Body of pancreas (tissue), 4 donors: ENCODE measurements at places on chromosomes 12 and 14. TPM values are rescaled to one million over a fixed set of nuclear protein-coding genes. Genes with fewer than 3 reads are reported as not detected.

DNA sequence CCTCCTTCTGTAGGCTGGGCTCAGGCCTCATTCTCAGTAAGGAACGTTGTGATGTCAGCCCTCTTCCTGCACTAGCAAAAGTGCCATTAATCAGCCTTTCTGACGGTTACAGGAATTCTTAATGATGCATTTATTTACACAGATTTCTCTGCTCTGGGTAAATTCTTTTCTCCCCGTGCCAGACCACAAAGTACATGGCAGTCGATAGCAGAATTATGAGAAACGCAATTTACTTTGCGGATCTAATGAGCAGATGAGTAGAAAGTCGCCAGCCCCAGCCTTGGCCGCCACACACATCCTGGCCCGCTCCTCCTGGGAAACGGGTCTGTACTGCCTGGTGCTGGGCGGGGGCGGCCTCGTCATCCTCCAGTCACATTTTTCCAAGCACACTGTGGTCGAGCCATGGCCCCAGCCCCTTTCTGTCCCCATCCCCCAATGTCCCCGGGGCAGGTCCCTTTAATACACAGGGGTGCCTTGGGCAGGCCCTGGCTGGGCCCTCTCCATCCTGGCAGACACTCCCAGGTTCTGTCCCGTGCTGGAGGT lies 25.9 kb downstream of the NOC4L start:
- DNase-seq = no peak

Gene TEP1
- total RNA-seq = 32.3 TPM

Gene ACACB
- total RNA-seq = 358 TPM

Gene IKZF4
- 7.6 TPM for total RNA-seq

DNA sequence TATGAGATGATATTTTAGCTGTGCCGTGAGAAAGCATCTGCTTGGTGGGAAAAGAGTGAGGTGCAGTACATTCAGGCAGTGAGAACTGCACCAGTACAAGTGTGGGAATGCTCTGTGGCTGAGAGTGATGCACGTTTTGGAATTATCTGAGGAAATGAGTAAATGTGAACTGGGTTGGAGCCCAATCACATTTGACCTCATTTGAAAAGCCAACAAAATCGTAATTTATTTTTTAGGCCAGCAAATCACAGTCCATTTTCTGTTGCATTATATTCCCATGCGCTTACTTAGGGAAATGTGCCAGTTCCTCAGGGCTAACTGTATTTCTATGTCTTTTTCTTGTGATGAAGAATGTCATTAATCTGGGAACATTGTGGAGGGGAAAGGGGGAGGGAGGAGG lies 77.3 kb downstream of the SNAPC1 start:
- DNase-seq = no peak

Gene OR6C4
- total RNA-seq = not detected

- DNase-seq = peak; percentile 69
Observed at GRCh38 chr12:106956048-106956578, 406 bp downstream of the TMEM263 start.

DNA sequence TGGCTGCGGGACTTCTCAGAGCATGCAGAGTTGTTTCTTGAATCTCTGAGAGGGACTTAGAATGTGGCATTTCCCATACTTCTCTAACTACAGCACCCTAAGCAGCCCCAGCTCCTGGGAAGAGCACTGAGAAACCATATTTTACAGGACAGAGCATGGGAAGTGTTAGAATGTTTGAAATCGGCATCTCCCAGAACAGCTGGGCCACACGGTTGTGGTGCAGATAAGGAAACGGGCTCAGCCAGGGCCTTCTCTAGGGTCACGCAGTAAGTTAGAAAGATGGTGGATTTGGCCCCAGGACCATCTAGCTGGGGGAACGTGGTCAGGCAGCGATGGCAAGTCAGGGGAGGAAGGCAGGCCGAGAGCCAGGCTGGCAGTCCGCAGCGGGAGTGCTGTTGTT lies 10.5 kb upstream of the HHIPL1 start:
- no peak for DNase-seq

DNA sequence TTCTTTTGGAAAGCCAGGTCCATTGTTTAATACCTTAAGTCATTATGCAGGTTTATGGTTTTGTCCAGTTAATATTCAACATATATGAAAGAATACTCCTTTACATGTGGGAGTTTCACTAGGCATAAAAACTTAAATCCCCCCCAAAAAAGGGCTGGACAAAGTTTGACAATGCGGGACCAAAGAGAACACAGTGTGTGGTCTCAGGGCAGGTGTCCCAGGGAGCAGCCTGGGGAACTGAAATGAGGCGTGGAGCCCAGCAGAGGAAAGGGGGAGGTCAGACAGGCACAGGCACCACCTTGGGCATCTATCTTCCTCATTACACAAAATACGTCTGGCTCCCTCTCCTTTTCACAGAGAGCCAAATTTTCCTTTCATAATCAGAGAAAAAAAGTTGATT lies 22.5 kb downstream of the PKP2 start:
- no peak for DNase-seq

GRCh38 chr12:56255671-56256070 lies 2.5 kb downstream of the ANKRD52 start:
- no peak for DNase-seq

GRCh38 chr12:75489613-75490210 lies 9.2 kb downstream of the GLIPR1 start:
- no peak for DNase-seq

DNA sequence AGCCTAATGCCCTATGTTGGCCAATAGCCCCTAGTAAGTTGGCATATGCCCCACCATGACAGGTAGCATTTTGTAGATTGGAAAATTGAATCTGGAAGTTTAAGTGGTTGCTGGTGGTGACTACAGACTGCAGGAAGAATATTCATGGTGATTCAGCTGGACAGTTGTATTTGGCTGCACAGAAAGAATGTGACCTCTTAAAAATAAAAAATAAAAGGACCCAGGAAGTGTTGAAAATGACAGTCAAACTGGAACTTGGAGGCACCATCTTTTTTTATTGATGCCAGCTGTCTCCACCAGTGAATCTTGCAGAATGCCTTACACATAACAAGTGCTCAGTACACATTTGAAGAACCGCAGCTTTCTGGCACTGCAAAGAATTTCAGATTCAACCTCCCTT lies 73.9 kb downstream of the PRMT8 start:
- DNase-seq = no peak

DNA sequence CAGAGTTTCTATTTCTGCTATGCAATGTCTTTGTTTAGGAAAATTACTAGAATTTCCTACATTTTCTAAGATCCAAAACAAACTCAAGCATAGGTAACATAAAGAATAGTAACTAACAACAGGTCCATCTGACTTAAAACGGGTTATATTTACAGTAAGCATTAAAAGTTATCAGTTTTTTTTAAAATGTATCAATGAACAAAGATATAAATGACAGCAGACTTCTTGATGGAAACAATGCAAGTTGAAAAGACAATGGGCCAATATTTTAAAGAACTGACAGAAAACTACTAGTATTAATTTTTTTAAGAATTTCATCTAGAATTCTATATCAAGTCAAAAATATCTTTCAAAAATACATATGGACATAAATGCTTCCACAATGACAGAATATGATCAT lies 367.1 kb upstream of the MGAT4C start:
- no peak for DNase-seq

GRCh38 chr12:20438299-20438779 lies 70.0 kb downstream of the PDE3A start:
- DNase-seq = no peak

DNA sequence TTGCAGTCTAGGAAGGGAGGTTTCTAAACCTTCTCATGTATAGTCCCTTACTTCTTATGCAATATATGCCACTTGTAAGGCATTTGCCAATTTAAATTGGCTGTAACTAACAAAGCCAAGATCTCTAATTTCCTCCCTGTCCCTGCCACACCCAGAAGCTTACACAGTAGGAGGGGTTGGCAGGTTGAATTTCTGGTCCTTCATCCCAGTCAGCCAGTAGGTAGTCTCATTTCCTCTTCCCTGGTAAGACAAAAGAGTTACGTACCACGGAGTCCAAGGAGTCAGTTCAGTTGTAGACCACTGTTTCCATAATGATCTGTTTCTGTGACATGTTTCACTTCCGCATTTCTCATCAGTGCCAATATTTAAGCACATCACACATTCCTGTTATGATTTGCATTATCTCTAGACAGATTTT lies 47.0 kb upstream of the PLBD1 start:
- DNase-seq = no peak

Gene AKAP6
- total RNA-seq = 2.9 TPM

Gene EID3
- 2.9 TPM for total RNA-seq

GRCh38 chr12:66538970-66539369 lies 139.9 kb downstream of the GRIP1 start:
- DNase-seq = no peak

GRCh38 chr14:38001501-38001900 lies 206.2 kb upstream of the SSTR1 start:
- no peak for DNase-seq
